ENCODE measurements at places on chromosomes 16 and 17. TPM values are rescaled to one million over a fixed set of nuclear protein-coding genes. Genes with fewer than 3 reads are reported as not detected.
A peak's percentile ranks its signal among the peaks of the same experiment; 100 is the strongest.

CRYM gene
- not detected for total RNA-seq

DNA sequence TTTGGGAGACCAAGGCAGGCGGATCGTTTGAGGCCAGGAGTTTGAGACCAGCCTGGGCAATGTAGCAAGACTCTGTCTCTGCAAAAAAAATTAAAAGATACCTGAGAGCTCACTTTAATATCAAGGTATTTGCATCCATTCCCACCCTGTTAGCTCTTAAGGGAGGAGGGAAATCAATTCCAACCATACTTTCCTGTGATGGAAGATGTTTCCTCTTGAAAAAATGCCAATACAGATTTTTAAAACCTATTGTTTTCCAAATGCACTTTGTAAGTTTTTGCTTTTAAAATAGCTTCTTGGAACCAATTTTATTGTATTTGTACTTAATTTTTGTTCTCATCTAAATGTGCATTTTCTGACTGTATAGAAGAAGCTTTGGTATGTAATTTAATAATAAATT lies 49.2 kb downstream of the GOSR1 start:
- DNase-seq: no peak

GDPD3 gene
- total RNA-seq: 3.2 TPM

DNA sequence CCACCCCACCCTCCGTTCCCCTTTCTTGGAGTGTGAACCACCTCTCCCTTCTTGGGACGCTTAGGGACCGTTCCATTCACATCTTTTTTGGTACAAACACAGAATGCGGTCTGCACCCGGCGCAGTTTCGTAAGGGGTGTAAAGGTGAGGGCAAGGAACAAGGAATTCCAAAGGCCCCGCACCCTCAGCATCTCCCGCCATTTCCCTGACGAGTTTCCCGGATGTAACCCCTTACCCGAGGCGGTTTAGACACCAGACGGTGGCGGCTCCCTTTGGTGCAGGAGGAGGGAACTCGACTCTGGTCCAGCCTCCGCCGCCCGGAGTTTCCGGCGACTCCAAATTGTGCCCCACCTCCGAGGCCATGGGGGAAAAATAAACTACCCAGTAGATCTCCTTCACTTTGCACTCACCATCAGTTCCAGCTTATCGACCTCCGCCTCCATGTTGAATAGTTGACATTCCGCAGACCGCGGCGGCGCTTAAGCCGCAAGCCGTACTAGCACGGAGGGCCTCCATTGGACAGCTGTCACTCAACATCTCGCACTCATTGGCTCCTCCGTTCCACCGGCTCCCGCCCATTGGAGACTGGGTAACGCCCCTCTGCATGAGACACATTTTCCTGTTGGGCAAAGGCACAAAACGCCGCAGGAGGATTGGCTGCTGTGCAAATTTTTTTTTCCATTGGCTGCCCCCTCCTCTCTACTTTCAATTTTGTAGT lies at the start of gene SKA2:
TSS of gene SKA2 (minus strand) at position 466 of the 718 bp plus-strand sequence. CDS start at position 443, 23 bp downstream.
- DNase-seq: peak; percentile 99

PIPOX gene
- total RNA-seq: 1.1 TPM

DNA sequence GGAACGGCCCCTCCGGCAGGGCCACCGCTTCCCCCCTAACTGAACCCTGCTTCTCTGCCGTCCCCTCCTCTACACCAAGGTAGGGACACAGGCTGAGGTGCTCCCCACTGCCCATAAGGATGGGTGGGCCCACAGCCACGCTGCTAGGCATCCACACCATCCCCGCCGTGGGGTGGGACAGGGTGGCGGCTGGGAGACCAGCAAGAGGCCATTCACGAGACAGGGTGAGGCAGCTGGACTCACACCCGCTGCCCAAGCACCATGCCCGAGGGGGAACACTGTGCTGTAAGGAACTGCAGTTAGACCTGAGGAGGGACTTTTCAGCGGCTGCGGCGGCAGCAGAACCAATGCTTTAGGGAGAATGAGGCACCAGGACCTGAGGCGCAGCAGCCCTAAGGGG lies 47.5 kb upstream of the RRN3 start:
- peak; percentile 83 for DNase-seq

DNA sequence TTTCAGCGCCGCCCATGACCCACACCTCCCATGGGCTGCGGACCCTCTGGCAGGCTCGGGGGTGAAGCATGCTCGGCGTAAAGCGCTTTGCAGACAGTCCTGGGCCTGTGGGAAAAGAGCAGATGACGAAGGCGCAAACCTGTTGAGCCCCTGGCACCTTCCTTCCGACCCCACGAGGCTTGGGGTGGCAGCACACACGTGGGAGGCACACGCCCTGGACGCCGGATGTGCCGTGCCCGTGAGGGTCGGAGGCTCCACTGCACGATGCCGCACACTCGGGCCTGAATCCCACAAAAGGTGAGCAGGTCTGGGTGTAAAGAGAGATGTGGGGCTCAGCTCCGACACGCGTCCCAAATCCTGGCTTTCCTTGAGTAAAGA lies 71.1 kb downstream of the LMF1 start:
- DNase-seq: no peak

- no peak for DNase-seq
Observed at GRCh38 chr17:15507896-15508295, 40.5 kb upstream of the CDRT4 start.

GRCh38 chr16:50102051-50102746 lies 36.4 kb downstream of the HEATR3 start:
- no peak for DNase-seq

DNA sequence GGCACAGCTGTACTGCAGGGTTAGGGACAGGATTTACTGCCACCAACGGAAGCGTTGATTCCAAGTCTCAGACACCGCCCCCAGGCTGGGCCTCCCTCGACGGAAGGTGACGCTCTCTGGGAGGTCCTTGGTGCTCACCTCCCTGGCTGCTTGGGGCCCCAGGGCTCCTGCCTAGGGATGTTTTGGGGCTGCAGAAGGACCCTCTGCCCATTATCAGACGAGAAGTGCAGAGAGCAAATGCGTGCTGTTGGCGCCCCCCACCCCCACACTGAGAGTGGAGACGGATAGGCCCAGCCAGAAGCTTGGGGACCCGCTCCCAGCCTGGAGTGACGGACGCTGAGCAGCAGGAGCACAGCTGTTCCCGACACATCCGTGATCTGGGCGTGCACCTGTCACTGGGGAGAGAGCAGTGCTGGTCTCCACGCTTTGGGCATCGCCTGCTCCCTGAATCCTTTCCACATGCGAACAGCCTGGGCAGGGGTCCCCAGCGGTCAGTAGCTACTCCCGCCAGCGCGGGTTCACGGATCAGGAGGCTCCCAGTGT lies 5.1 kb upstream of the SOX8 start:
- no peak for DNase-seq

- no peak for DNase-seq
Observed at GRCh38 chr17:38732376-38733281, 2.5 kb downstream of the CISD3 start.

GRCh38 chr16:58492066-58492465 lies 7.9 kb upstream of the NDRG4 start:
- no peak for DNase-seq

FOXO3B gene
- 9.6 TPM for total RNA-seq

PLLP gene
- total RNA-seq: 0.30 TPM

- DNase-seq: no peak
Observed at GRCh38 chr16:85825326-85825725, 25.8 kb downstream of the COX4I1 start.

- DNase-seq: no peak
Observed at GRCh38 chr16:8179615-8180014, 410.7 kb downstream of the TMEM114 start.

CCDC200 gene
- total RNA-seq: not detected

GRCh38 chr17:80614332-80615047 lies 69.9 kb downstream of the RPTOR start:
- DNase-seq: no peak

- DNase-seq: no peak
Observed at GRCh38 chr17:16419074-16419928, 3.9 kb downstream of the TRPV2 start.

DNA sequence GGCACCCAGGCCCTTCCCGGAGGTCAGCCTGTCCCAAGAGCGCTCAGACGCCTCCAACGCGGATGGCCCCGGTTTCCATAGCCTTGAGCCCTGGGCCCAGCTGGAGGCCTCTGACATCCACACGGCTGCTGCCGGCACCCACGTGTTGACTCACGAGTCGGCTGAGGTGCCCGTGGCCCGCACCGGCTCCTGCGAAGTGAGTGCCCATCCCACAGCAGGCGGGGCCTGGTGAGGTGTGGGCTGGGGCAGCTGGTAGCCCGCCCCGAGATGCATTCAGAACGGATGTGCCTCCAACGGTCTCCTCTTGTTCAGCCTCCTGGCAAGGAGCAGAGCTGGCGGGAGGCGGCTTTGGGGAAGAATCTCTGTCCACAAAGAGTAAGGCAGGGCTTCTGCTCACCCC lies 2.7 kb downstream of the WDR90 start:
- DNase-seq: no peak

SRSF2 gene
- 145 TPM for total RNA-seq

- DNase-seq: no peak
Observed at GRCh38 chr17:19460700-19461099, 49.7 kb downstream of the RNF112 start.

GRCh38 chr17:69870091-69870530 lies 204.9 kb upstream of the KCNJ16 start:
- DNase-seq: no peak

- no peak for DNase-seq
Observed at GRCh38 chr17:77733576-77734296, 224.8 kb upstream of the TNRC6C start.

GRCh38 chr16:228151-228851 lies 948 bp downstream of the LUC7L start:
- no peak for DNase-seq

DNA sequence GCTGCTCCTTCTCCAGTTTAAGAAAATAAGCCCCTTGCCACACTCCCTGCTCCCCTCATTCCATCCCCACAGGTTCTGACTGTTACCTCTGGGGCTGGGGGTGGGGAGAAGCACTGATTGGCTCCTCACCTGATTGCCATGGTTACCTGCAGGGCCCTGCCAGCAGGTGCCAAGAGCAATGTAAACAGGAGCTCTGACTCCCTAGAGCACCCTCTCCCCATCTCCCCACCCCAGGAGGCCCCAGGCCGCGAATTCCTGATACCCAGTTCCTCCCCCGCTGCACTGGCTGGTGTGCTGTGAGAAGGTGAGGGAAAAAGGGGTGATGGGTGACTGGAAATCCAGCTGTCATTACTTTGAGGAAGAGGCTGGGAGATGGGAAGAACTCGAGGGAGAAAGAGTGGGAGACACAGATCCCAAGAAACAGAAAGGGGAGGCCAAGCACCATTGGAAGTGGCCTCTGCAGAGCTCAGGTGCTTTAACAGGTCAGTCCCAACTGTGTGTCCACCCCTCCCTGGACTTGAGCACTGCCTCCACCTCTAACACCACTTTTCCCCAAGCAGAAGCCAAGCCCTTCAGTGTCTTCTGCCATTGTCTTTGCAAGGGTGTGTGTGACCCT lies 4.5 kb downstream of the PCGF2 start:
- no peak for DNase-seq

DNA sequence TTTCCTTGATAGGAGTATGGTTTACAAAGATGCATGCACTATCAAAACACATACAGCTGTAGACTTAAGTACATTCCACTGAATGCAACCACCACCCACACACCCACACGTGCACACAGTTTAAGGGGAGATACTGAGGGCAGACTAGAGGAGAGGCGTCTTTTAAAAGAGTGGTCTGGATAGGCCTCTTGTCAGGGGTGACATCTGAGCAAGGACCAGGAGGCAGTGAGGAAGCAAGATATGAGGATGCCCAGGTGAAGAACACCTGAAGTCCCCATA lies 12.6 kb downstream of the MPHOSPH6 start:
- DNase-seq: no peak

DNA sequence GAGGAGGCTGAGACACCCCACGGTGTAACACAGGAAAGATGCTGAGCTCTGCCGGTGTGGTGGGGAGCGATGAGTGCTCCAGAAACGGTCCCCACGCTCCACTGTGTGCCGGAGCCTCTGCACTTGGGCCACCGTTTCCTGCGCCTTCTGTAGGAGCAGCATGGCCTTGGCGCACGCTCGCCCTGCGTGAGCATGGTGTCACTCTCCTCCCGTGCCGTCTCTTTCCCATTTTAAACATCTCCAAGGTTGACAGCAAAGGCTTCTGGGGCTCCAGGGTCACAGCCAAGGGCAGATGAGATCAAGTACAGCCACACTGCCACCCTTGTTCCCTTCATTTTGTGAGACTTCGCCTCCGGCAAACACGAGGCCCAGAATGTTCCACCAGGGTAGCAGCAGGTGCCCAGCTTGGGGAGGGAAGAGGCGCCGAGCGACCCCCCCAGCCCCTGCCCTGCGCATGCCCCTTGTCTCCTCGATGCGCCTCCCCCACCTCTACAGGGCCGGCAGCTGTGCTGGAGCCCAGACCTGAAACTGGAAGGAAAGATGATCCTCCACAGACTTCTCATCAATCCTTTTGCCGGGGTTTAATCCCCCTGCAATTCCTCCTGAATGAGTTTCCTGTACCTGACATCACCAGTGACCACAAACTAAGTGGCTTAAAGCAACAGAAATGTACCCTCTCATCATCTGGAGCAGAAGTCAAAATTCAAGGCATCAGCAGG lies 19.9 kb upstream of the OSGIN1 start:
- no peak for DNase-seq

- no peak for DNase-seq
Observed at GRCh38 chr16:12904329-12904671, 2.9 kb downstream of the SHISA9 start.

CLEC19A gene
- not detected for total RNA-seq

DNAH2 gene
- 0.03 TPM for total RNA-seq

DNA sequence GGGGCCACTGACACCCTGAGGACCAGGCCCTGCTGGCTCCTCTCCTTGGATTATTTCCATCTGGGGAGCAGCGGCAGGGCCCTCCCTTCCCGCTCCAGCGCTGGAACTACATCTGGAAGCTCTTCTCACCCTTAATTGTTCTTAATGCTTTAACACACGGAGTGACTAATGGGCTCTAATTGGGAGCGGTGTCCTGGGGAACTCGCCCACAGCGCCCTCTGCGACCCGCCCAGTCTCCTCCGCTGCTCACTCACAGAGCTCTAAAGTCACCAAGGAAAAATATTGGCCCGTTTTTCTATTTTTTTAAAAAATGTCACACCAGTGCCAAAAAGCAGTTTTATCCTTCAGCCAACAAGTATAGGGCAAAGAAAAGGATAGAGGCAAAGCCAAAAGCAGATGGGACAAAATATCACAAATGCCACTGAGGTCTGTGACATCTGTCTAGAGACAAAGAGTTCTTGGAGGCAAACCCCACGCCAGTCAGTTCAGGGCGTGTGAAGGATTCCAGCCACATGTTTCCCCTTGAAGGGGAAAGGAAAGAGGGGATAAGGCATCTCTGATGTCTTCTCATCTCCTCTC lies 134.7 kb downstream of the RBFOX3 start:
- no peak for DNase-seq
